Cortex of kidney (tissue), 1 donor: ENCODE measurements at places on chromosomes 7 and 10.

GRCh38 chr7:105353752-105354328 is 34.9 kb downstream of the SRPK2 start:
- DNase-seq, result no peak

- no peak for DNase-seq
Measured at GRCh38 chr7:16811551-16811950, 6.8 kb upstream of the AGR2 start.

GRCh38 chr10:101780818-101781654 is 2.2 kb downstream of the NPM3 start:
- DNase-seq, result no peak

- no peak for DNase-seq
Measured at GRCh38 chr10:17144757-17145156, 15.1 kb upstream of the CUBN start.

DNA sequence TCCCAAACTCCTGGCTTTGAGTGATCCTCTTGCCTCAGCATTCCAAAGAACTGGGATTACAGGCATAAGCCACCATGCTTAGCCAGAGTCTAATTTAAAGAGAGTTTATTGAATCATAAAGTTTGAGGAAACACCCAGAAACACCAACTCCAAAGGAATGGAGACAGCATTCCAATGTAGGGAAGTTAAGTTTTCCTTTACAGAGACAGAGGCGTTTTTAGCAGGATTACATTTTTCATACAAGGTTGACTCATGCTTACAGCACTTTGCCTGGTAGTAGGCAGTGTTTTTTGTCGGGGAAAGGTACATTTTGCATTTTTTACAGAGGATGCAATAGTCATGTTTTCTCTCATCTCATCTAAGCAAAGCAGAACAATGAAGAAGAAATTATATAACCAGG is 18.9 kb upstream of the OPN4 start:
- no peak for DNase-seq

DNA sequence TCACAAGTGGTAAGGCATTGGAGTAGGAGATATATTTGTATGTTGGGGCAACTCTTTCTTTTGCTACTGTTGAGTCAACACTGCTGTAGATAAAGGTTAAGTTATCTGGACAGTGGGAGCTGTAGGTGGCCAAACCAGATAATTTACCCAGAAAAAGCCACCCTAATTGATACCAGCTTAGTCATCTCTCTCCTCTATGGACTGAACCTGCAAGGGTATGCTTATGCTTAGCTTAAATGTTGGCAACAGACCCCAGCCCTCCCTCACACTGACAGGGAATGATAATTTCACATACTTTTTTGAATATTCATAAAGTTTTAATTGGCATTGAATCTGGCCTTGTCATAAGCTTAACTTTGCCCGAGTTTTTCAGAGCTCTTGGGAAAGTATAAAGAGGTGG is 66.3 kb downstream of the CREB5 start:
- DNase-seq, result no peak
